ENCODE measurements at places on chromosomes 3 and 15.

GRCh38 chr3:172294223-172294806 is 153.9 kb downstream of the GHSR start:
- no peak for DNase-seq

DNA sequence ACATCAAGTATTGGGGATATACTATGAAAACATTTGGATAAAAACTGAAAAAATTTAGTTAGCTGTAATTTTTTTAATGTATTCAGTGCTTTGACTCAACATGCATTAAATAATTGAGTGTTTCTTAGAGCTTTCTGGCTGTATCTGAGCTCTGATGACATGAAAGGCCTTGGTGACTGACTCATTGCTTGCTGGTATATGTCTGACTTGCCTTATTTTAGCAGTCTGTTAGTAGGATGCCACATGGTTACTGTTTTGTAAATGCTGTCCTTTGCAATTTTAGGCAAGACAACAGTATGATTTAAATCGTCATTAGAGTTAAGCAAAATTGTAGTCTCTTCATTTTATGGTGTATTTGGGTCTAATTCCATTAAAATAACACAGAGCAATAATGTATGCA is 199.2 kb downstream of the GHSR start:
- DNase-seq, result peak; percentile 16

DNA sequence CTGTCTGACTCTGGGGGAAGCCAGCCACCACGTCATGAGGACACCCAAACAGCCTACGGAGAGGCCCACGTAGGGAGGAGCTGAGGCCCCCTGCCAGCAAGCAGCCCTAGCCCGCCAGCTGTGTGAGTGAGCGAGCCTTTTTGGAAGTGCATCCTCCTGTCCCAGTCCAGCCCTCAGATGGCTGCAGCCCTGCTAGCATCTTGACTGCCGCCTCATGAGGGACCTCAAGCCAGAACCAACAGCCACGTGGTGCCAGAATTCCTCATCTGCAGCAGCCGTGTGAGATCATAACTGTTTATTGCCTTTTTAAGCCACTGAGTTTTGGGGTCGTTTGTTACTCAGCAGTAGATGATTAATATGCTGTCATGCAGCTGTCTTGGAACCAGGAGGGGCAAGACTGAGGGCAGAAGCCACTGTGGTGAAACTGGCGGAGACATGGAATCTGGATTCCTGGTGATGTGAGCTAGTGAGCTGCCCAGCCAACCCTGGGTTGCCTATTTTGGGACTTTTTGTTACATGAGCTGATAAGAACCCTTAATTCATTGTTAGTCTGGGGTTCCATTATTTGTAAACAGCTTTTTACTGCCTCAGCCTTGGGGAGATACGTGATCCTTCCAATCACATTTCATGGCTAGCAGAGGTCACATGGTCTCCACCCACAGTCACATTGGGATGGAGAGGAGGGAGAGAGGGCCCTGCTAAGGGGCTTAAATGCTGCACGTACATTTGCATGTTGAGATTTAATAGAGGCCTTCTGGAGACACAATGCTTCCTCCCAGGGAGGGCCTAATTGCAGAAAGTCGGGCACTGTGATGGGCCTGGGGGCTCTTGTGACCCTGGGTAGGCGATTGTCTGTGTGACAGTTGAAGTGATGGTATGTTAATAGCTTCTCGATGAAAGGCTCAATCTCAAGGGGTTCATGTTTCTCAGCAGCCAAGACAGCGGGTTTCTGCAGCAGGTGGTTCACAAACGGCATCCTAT is 73.8 kb downstream of the RPLP1 start:
- peak; percentile 51 for DNase-seq

DNA sequence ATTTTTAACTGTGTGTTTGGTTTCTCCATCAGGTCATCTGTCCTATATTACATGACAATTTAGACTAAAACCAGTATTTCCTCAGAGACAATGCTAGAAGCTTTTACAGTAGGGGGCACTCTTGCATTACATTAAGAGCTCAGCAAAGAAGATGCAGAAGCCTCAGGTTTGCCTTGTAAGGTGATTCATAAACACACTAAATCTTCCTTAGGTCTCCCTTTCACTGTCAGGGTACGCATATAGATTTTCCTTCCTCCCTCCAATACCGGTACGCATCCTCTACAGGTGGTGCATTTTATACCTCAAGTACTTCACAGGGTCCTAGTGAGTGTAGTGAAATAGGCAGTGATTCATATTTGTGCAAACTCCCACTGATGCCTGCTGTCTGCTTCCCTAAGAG is 46.5 kb downstream of the CD86 start:
- DNase-seq, result peak; percentile 39

- no peak for DNase-seq
Measured at GRCh38 chr3:10533737-10534023, 28.3 kb upstream of the ATP2B2 start.

- no peak for DNase-seq
Measured at GRCh38 chr3:75042941-75043340, 428.5 kb upstream of the CNTN3 start.
